ENCODE measurements at places on chromosomes 11 and 22.
A peak's percentile ranks its signal among the peaks of the same experiment; 100 is the strongest.

DNA sequence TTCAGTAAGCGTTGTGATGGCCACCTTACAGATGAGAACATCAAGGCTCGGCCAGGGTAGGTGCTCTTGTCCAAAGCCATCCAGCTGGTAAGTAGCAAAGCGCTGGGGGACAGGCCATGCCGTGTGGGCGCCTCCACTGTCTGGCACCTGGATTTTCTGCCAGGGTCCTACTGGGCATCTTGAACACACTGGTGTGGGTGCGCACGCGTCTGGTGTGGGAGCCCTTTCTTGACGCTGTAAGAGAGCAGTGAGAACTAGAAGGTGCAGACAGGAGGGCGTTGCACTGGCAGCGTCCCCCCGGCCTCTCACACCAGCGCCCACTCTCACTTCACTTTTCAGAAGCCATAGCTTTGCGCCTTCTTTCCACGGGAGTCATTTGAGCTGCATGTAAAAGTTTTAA is 296.6 kb downstream of the TBC1D22A start:
- no peak for DNase-seq

- DNase-seq: no peak
Observed at GRCh38 chr11:125168918-125169456, 4.4 kb downstream of the PKNOX2 start.

- DNase-seq: peak; percentile 58
Observed at GRCh38 chr22:39661842-39662685, 91.5 kb downstream of the CACNA1I start.

DNA sequence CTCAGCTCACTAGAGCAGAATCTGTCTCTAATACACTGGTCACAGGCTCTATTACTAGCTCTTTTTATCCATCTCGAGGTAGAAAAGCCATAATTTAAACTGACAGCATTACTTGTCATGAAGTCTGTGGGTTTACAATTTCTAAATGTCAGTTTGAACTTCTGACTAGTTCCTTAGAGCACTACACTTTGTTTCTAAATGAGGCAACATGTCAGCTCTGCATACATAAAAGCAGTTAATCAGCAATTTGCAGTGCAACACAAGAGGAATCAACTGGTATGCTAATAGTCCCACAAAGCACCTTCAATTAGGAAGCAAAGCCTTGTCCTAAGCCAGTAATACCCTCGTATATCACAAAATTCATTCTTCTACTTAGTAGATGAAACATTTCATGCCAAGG is 321.3 kb downstream of the TTC28 start:
- DNase-seq: no peak

DNA sequence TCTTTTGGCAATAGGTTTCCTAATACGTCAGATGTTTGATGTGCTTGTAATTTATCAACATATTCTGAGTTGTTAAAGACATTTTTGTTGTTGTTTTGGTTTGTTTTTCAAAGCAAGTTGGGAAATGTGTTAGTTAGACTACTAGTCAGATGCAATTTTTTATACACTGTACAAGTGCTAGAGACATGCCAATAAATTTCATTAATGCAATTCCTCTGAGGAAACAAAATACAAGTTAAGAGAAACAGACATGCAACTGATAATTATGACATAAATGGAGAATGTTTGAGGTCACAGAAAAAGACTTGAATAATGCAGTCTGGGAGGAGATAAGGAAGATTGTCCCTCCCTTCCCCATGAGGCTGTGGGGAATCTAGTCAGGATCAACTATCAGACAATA is 5.9 kb downstream of the OR51T1 start:
- no peak for DNase-seq

DNA sequence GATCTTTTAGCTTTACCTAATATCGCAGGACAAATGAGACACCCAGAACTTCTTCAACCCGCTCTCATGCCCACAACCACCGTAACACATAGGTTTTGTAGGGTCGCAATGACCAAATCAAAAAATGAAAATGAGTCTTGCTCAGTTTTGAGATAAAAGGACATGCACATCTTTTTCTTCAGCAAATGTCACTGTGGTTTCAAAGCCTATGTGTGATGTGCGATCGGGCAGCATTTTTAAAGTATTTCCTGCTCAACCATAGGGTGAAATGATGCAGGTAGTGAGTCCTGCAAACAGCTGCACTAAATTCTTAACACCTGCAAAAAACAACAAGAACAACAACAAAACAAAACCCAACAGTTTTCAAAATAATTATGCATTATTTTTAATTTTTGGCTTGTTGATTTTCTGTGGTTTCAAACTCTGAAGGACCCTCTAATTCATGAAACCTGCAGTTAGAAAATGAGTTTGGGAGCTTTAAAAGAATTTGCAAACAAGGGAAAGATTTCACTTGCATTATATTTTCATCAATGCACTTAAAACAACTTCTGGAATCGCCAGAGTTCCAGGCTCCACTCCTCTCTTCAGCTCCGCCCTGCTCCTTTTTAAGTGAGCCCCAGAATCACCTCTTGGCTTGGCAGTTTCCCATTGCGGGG is 79.4 kb downstream of the PRR5L start:
- no peak for DNase-seq

GRCh38 chr11:95100191-95100648 is 10.6 kb downstream of the ENDOD1 start:
- DNase-seq: no peak

DNA sequence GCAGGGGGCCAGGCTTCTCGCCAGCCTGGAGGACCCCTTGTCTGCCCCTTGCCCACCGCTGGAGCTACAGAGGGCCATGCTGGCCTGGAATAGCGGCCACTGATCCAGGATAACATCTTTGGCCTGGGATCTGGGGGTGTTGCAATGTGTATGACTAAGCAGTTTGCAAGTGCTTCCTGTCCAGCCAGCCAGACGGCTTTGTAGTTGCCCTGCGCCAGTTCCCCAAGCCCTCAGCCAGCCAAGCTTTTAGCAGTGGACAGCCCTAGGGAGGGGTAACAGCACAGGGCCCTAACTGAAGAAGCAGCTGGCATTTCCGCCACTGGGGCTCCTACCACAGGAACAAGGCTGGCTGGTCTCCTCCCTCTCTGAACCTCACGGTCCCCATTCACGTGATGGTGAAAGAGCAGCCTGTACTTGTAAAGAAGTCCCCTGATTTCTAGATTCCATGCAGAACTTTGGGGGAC is 32.1 kb downstream of the UQCR10 start:
- DNase-seq: peak; percentile 89

- no peak for DNase-seq
Observed at GRCh38 chr22:19928207-19928606, 13.4 kb upstream of the COMT start.

DNA sequence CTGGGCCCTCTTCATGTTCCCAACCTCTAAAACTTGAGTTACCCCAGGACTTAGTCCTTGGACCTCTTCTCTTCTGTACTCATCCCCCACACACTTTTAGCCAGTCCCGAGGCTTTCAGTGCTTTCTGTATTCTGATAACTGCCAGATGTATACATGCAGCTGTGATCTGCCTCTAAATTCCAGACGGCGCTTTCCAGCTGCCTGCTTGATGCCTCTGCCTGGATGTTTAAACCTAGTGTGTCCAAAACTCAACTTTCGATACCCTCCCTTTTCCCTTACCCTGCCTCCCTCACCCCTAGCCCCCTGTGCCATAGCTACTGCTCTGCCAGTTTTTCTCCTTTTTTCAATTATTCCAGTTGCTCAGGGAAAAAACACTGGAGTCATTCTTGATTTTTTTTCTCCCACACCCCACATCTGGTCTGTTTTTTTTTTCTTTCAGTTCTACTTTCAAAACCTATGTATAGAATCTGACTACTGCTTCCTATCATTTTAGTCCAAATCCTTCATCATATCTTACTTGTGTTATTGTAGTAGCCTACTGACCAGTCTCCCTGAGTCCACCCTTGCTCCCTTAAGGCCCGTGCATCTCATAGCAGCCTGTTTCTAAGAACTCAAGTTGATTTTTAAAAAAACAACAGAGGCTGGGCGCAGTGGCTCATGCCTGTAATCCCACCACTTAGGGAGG is 32.9 kb upstream of the TECTA start:
- DNase-seq: no peak

DNA sequence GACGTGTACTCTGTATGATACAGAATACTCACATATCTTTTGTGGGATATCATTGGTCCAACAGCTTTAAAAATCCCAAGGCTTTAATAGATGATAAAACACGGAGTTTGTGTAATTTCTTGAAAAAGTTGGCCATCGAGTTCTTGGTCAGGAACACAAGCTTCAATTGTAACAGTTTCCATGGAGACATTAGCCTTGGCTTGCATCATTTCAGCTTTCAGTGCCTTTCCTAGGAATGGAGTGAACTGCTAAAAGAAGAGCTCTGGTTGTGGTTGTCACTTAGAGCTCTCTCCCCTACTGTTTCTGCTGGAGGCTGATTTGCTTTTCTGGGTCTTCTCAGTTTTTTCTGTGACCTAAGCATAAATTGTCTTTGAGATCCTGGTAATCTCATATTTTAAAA is 14.2 kb downstream of the BMAL1 start:
- DNase-seq: no peak

DNA sequence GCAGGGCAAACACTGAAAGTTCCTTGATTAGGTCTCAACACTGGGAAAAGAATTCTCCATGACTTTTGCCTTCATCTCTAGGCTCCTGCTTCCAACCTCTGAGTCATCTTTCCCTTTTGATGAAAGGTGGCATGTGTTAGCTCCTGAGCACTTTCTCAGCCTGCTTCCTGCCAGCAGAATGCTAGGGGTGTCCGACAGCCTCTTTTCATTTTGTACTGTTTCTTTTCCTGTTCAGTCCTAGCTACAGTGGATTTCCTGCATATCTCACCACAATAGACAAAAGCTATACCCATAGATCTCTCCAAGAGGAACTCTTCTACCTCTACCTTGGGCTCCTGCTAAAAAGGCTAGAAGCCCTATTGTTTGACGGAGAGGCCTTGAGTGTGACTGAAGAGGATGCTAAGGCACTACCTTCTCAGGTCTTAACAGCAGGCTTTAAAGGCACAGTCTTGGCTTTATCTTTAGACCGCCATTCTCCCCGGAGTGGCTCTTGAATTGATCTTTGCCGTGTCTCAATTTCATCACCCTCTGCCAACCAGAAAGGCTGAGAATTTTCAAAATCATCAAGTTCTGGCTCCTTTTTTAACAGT is 145.5 kb downstream of the RBFOX2 start:
- DNase-seq: no peak

DNA sequence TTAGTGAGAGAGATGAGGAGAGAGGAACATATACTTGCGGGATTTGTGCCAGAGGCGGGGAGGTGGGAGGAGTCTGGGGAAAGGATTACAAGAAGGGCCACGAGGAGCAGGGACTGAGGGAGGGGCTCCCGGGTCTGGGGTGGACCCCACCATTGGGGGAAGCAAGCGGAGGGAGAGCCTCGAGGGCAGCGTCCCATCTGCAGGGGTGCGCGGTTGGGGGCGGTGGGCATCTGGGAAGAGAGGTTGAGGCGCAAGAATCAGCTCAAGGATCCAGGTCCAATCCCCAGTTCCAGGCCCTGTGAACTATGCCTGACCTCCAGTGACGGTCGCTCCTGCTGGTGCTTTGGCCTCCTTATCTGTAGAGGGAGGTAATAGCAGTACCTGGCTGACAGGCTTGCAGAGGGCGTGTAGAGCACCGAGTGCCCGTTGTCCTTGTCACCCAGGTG is 38.0 kb downstream of the ADAMTS15 start:
- no peak for DNase-seq

GRCh38 chr11:47506795-47507562 is 46.0 kb downstream of the CELF1 start:
- no peak for DNase-seq

DNA sequence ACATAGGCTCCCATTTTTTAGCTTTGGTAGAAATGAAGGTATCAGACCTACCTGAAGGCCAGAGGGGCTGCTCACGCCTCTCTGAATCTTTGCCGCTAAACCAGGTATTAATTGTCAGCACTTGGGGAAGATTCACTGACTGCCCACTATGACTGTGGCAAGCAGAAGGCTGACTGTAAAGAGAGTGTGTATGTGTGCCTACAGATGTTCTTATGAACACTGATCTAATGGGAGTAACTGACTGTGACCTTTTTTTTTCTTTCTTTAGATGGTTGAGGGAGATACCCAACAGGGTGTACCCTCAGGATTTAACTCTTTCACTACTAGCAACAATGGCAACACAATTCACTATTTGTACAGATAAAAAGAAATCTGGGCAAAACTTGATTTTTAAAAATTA is at the start of gene RAG2:
RAG2 (minus strand) TSS at position 186 of the 400 bp plus-strand sequence. CDS start 4,068 bp downstream, outside the sequence.
- no peak for DNase-seq

DNA sequence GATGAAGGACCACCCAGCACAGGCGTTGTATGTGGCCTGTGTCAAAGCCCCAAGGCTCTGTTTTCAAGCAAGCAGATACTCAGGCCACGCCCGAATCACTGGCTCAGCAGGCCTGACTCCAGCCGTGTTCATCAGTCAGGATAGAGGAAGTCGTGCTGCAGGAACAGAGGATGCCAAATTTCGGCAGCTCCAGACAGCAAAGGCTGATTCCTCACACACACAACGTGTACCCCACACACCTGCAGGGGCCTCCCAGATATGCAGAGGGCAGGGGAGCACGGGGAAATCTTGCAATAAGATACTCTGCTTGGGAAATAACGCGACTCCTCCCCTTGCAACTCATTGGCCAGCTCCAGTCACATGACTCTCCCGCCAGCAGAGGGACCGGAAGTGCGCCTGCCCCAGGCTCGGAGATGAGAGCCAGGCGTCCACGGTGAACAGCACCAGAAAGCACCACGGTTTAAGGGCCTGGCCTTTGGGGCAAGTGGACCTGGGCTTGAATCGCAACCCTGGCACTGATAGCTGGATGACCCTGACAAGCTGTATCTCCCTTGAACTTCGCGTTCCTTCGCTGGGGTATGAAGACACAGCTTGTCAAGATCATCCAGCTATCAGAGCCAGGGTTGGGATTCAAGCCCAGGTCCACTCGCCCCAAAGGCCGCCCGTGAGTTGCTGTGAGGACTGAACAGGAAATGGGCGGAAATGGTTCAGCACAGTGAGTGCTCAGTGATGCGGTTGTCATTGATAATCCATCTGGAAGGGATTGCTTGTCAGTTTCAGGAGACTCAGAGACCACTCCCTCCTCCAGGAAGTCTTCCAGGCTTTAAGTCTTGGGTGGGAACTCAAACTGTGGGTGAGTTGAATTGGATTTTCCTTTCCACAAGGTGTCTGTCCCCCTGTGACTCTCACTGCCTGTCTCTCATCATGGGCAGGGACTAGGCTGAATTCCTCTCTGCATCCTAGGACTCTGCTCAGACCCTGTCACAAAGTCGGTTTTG is 88.5 kb downstream of the MYEOV start:
- no peak for DNase-seq

All from RWPE1 (cell line).